ENCODE measurements at places on chromosomes 12 and 14.
A peak's percentile ranks its signal among the peaks of the same experiment; 100 is the strongest.

DNA sequence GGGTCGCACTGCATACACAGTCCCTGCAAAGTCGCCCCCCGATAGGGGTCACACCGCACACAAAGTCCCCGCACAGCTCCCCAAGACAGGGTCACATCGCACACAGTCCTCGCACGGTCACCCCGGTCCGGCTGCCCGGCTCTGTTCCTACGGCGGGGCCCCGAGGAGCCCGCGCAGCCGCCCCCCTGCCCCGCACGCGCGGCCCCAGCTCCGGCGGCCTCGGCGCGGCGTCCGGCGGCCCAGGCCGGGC, 300 bp downstream of the SSH1 start:
- DNase-seq, result peak; percentile 16

DNA sequence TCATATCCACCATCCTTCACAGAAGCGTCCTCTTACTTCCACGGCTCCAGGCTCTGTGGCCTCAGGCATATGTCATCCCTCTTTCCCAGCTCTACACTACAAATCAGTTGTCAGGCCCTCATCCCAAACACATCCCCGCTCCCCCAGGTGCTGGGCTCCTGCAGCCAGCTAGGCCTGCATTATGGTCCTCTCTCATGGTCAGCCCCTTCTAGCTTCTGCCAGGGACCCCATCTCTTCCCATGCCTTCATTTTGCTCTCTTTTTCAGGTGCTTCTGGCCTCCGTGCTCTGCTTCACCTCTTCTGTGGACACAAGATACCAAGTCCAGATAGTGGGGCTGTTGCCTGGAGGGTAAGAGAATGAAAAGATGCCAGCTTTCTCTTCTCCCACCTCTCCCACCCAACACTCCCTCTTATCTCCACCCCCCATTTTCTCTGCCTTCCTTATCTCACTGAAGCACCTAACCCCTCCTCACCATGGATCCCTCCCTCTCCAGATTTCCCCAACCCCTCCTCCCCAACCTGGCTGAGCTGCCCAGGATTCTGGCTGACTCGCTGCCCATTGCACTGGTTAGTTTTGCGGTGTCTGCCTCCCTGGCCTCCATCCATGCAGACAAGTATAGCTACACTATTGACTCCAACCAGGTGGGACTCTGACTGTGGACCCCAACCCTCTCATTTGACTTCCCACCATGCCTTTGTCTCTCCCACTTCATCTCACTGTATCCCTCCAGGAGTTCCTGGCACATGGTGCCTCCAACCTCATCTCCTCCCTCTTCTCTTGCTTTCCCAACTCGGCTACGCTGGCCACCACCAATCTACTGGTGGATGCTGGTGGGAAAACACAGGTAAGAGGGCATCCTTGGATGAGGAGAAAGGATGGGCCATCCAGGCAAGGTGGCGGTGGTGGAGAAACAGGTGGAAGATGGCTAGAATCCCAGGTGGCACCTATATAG, 10.4 kb downstream of the B4GALNT1 start:
- DNase-seq, result no peak

- no peak for DNase-seq
Observed at GRCh38 chr12:68418137-68418460, 85.9 kb upstream of the MDM1 start.

DNA sequence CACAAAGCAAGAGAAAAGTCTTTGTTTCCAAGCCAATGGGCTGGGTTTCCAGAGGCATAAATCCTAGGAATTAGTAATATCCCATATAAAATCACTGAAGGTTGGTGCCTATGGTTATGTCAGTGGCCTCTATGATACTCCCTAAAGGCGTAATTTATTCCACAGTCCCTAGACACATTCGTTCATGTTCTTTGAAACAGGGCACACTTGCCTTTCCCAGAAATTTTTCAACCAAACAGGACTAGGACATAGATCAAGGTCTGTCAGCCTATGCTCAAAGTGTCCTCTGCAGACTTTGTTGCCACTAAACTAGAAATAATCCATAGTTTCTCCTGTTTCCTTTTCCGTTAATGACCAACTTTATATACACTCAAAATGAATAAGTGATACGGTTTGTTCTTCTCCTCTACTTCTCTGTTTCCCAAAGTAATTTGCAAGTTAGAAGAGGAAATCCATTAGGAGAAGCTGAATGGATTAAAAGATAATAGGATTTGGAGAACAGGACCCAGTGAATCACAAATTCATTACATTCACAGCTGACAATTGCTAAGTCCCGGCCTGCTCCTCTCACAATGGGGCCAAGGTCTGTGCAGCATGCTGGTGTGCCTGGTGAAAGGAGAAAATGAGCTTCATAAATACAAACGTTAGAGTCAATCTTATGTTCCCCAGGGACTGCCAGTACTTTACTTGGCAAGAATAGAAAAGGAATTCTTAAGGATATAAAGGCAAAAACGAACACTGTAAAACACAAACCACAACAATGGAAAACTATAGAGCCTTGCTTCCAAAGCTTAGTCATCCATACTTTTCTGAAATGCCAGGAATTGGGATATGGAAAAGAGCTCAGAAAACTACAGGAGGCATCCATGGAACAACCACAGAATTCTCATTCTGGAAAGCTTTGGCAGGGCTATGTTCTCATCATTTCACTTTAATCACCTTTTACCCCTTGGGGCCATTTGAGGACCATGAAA, 966.2 kb downstream of the NRXN3 start:
- no peak for DNase-seq

DNA sequence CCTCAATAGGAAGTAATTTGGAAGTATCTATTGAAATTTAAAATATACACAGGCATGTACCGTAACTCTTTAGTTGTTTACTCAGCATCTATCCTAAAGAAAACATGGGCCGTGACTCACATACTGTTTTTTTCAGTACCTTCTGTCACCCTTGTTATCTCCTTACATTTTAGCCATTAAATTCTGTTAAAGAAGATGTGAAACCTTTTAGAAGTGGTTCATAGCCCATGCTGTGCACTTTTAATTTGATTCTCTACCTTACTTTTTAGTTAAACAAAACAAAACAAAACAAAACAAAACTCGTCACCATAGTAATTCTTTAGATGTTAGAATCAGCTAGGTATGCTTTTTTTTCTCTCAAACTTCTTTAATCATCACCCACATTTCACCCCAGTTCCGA, 494.4 kb upstream of the RGS6 start:
- no peak for DNase-seq

- no peak for DNase-seq
Observed at GRCh38 chr12:65634626-65635331, 189.5 kb upstream of the HMGA2 start.

DNA sequence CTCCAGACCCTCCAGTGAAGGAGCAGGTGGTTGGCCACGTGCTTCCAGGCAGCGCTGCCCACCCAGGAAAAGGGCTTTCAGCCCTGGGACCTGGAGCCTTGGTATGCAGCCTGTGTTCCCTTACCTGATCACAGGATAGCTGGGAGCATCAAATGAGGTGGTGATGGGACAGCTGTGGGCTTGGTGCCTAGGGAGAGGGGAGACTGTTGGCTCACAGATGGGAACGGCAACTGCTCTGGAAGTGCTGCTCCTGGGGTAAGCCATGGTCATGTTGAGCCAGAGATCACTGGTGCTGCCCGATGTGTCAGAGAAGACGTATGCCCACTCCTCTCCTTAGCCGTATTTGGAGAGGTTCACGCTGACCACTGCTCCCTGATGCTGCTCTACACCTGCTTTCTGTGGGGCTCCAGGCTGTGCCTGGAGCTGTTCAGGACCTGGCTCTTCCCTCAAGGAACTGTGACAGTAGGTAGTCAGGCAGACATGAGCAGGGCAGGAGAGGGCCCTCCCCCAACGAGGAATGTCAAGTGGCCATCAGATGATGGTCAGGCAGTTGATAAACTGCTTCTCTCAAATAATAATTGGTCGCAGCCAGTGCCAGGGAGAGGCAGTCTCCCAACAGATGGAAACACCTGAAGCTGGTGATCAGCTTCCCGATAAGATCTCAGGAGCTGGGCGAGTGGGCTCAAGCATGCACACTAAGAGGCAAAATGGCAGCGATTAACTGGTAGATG, 2.8 kb upstream of the CYP46A1 start:
- DNase-seq, result no peak

DNA sequence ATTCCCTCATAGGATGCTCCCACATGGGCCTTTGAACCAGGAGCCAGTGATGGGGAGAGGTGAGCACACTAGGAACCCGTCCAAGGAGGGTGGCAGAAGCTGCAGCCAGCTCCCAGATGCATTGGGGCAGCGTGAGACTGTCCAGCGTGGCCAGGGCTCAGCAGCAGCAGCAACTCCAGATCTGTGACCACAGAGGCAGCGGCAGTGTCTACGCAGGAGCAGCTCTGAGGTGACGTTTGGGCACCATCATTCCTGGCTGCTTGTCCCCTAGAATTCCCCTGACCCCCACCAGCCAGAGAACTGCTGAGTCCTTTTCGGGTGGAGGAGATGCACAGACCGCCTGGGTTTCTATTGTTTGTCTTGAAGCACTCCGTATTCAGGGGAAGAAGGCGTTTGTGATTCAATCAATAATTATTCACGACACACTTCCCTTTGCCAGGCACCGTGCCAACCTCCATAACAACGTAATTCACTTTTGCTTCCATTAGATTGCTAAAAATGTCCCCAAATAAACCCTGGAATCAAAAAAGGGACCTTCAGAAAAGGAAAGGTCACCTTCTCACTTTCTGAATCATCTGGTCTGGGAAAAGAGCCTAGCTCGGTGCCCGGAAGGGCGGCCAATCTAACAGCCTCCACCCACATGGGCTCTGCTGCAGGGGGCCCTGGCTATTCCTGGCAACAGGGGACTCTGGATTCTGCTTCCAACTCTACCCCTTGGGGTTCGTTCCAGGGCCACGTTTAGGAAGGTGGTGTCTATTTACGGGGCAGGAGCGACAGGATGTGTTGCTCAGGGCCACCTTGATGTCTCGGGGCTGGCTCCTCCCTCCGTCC, 11.4 kb upstream of the BDKRB2 start:
- DNase-seq, result no peak

DNA sequence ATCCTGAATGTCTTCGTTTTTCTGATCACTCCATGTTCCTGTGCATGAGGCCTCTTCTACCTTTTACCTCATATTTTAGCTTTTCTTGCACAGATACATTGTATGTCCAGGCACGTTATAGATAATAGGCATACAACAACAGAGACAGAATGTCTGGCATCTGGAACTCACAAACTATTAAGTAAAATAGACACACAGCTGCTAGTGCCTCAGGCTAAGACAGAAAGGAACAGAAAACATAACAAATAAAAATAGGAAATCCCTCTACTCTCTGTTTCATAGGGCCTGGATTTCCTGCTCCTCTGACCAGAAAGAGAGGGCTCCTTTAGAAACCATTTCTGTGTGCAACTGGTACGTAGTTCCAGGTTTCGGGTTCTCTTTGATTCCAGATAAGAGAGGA, 48.6 kb downstream of the ATXN7L3B start:
- no peak for DNase-seq

DNA sequence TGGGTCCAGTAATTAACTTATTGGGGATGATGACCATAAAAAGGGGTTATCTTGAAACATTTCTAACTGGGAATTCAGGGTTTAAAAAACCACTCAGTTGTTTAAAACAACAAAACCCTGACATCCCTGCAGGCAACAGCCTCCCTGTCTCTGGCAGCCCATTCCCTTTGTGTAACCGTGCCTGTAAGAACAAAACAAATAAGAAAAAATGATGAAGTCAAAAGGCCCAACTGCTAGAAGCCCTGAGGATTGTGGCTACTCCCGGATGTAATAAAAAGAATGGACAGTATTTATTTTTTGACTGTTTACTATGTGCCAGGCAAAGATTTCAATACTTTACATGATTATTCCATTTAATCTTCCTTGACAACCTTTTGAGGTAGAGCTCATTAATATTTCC, 75.3 kb downstream of the TMCC3 start:
- no peak for DNase-seq

DNA sequence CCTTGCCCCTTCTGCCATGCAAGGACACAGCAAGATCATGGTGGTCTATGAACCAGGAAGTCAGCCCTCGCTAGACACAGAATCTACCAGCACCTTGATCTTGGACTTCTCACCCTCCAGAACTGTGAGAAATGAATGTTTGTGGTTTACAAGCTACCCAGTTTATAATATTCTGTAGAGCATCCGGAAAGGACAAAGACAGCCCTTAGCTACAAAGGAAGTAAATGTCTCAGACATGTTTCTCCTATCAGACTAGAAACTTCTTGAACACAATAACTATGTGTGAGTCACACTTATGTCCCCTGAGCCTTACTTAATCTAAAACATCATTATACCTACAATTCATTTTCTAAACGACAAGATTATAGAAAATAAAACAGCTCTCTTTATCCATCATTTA, 176.7 kb downstream of the KLHL28 start:
- no peak for DNase-seq

- DNase-seq, result no peak
Observed at GRCh38 chr12:101221301-101221700, 11.3 kb upstream of the SLC5A8 start.

GRCh38 chr14:29759521-29760340, 167.9 kb downstream of the PRKD1 start:
- DNase-seq, result no peak

DNA sequence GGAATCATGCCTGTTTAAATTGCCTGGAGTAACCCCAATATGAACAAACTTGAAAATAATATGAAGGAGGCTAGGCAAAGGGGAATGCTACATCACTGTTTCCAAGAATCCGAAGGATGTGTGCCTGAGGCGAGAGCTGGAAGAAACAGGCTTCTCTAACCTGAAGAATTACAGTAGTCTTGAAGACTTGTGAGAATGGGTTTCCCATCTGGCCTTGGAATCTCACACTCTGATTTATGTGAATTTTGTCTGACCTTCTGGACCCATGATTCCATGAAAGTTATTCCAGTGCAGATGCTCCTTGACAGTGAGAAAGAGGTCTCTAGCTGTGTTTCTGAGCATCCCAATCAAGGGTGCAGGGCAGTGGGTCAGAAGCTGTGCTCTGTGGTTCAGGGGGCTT, 122.1 kb upstream of the PARP11 start:
- no peak for DNase-seq

All from activated CD4-positive, alpha-beta T cell treated with anti-CD3 and anti-CD28 coated beads, Interleukin-2, amount 50 U/mL, for 1 hour (primary cell).